ENCODE measurements at places on chromosomes 12 and 14.

DNA sequence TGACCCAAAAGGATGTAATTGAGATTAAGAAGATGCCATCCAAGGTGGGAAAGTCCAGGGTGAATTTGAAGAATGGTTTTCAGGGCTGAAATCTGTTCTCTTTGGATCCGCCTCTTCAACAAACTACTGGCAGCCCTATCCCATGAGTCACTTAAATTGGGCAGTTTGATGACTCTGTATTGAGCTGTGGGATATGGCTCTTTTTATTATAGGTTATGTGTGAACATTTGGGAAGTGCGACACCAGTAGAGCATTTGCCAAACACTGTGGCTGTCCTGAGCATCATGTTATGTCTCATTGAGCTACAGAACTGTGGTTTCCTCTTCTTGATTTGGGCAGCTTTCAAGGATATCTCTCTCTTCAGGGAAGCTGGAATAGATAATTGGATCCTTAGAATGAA is 22.3 kb downstream of the IFT43 start:
- no peak for DNase-seq

GRCh38 chr12:84676787-84677186 is 235.8 kb downstream of the SLC6A15 start:
- no peak for DNase-seq

GRCh38 chr12:109092497-109093021 is 713 bp downstream of the ALKBH2 start:
- DNase-seq: no peak

- no peak for DNase-seq
Measured at GRCh38 chr14:64200170-64200569, 94.0 kb downstream of the ESR2 start.

- DNase-seq: no peak
Measured at GRCh38 chr12:31582155-31582554, 8.8 kb downstream of the DENND5B start.

Measured in T-helper 2 cell treated with Interferon-gamma antibody and Interleukin-4, amounts not matched to agents 5 μg/mL and 100 μg/mL, for 36 hours (primary cell).